SJCRH30 (cell line): ENCODE measurements at places on chromosomes 6 and 20.

- no peak for DNase-seq
Observed at GRCh38 chr20:63082939-63083735, 76.4 kb upstream of the BHLHE23 start.

- DNase-seq, result no peak
Observed at GRCh38 chr6:6764764-6765434, 176.4 kb downstream of the LY86 start.

DNA sequence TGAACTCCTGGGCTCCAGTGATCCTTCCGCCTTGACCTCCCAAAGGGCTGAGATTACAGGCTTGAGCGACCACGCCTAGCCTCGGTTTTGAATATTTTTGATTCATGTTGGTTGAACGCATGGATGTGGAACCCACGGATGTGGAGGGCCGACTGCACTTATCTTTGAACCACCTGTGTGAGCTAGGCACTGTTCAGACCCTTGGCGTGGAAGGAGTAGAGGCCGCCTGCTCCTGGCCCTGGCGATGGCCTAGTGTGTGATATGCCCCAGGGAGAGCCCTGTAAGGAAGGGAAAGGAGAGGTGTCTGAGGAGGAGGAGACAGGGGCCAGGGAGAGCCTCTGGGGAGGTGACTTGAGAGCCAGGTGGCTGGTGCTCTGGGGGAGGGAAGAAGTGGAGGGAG is 64.3 kb downstream of the BCAS4 start:
- DNase-seq, result no peak

DNA sequence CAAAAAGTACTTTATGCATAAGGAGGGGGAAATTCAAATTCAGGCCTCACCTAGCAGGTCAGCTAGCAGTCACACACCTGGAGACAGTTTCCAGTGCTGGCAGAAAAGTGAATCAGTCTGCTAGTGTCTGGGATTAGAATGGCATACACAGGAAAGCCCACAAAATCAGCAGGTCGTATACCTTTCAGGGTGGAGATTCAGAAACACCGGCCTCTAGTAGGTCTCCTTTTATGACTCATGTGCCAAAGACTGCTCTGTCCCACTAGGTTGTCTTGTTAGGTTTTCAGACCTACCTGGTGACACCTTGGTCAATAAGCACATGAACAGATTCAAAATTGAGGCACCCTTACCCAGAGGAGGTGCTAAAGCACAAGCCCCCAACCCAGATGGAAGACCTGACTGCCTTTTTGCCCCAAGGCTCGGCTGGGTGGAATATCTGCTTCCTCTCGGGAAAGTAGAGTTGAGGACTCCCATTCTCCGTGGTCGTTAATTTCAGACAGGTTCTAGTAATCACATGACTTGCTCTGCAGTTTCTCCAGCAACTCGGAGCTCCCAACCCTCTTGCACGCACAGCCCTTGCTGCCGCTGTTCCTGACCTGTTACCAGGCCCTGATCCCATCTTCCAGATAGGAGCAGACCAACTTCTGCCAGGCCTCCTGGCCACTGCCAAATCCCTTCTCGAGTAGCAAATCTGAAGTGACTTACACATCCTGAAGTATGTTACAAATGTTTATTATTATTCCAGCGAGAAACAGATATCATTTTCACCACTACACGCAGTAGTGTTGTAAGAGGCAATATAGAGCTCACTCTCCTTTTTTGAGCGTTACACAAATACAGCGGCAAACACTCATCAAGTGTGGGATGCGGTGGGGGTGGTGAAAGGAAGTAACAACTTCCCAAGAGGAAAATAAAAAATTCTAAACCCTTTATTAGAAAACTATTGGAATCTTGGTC is 46.6 kb downstream of the AGPAT4 start:
- no peak for DNase-seq

- DNase-seq, result peak; percentile 94
Observed at GRCh38 chr6:139764498-139764986, 390.1 kb upstream of the CITED2 start.

- peak; percentile 27 for DNase-seq
Observed at GRCh38 chr20:61744691-61745396, 320.8 kb downstream of the TAF4 start.

DNA sequence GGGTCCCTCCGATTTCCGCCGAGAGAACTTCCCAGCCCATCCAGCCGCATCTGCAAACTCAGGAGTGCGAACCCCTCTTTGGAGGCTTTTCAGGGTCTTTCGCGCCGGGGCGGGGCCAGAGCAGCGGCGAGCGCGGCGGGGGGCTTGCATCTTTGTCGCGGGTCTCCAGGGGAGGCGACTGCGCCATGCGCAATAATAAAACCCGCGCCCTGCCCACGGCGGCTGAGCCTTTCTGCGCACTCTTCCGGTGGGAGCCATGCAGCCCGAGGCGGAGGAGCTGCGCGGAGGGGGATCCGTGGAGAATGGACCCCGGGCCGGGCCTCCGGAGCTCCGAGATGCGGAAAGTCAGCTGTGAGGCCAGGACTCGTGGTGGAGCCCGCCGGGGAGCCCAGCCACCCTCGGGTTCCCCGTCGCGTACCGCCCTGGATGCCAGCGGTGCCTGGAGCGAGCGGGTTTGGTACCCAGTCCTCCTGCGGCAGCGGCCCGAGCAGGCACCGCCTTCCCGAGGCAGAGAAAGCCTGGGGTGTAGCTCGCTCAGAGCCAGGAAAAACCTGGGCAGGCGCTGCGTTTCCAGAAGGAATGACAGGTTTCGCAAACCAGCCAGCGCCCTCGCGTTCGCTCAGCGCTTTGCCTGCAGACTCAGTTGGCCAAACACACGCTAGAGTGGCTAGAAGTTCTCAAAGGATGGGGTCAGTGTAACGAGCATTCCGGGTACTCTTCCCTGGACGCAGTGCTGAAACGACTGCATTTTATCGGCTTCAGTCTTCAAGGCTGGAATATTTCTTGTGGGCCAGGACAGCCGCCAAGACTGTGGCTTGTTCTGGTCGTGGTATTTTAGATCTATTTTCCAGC is 1.2 kb downstream of the AKAP12 start:
- DNase-seq, result peak; percentile 77

- DNase-seq, result peak; percentile 50
Observed at GRCh38 chr6:36962874-36963273, 8.3 kb downstream of the PI16 start.

DNA sequence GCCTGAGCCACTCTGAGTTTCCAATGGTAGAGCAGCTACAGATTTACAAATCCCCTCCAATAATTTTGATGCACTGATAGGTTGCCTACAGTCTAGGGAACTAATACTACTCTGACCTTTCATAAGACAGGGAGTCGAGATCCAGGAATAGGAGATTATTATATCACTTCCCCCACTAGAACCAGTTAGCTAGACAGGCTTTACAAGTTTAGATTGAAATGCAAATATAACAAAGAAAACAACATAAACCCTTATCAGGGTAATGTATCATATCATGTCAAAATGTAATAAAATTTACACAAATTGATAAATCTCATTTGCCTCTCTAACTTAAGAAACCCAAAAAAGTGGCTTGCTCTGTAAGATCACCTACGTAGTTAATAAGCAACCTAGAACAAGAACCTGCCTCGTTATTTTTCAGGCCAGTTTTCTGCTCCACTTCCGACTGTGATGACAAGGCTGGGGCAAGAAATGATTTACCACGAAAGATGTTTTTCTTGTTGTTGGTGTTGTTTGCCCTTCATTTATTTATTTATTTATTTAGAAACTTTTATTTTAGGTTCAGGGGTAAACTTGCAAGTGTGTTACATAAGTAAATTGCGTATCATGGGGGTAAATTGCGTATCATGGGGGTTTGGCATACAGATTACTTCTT is 504.2 kb upstream of the ID4 start:
- DNase-seq, result no peak

DNA sequence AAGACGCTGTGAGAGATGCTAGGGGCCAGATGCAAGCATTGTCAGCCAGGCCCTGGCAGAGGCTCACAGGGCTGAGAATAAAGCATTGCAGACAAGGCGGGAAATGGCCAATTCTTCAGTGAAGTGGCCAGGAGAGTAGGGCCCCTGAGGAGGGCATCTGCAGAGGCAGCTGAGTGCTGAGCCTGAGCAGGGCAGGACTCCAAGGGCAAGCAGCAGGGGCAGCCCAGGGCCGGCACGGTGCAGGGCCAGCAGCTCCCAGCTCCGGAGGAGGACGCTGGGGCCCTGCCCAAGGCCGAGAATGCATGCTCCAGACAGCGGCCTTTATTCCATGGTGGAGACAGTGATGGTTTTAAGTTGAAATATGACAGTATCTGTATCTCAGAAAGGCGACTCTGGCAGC is 305.5 kb downstream of the FOXC1 start:
- DNase-seq, result no peak

GRCh38 chr6:132669690-132670291 is 10.8 kb upstream of the TAAR1 start:
- DNase-seq, result no peak

GRCh38 chr6:169188051-169188470 is 65.6 kb downstream of the THBS2 start:
- no peak for DNase-seq

- DNase-seq, result peak; percentile 83
Observed at GRCh38 chr20:50992733-50993457, 30.0 kb downstream of the KCNG1 start.

- peak; percentile 38 for DNase-seq
Observed at GRCh38 chr20:20712004-20712473, 405 bp downstream of the RALGAPA2 start.

GRCh38 chr6:87244380-87244779 is 78.0 kb upstream of the SMIM8 start:
- no peak for DNase-seq

GRCh38 chr6:157831018-157831369 is 7.9 kb downstream of the SNX9 start:
- DNase-seq, result no peak

DNA sequence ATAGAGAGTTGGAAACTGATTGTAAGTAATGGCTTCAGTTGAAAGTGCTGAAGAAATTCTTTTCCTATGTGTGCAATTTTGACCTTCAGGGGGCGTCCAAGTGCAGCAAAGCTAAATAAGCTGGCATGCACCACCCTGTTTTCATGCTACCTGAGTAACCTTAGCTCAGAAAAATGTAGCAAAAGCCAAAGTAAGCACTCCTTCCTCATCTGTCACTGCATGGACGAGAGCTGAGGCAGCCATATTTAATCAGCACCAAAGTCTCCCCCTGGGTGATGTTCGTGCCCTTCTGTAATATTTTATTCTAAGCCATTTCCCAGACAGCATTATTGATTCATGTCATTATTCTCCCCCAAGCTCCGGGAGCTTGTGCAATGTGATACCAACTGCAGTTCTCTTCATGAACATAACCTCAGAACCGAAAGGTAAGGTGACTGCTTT is 123.1 kb downstream of the RPS12 start:
- peak; percentile 66 for DNase-seq

DNA sequence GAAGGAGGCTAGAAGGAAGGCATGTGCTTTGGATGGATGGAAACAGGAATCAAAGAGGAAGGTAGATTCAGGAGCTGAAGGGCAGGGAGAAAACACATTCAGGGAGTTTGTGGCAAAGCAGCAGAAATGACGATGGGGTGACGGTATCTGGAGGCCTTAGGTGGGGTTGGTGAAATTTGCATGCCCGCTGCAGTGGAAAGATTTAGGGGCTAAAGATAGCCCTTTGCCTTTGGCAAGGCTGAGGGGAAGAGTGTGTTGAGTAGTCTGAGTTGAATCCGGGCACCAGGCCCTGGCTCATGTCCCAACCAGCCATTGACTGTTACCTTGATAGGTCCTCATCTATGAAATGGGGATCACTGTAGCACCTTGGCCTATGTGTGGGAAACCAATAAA is 1.3 kb downstream of the GZF1 start:
- DNase-seq, result no peak

- no peak for DNase-seq
Observed at GRCh38 chr20:13995841-13996240, 525 bp downstream of the MACROD2 start.

- DNase-seq, result no peak
Observed at GRCh38 chr6:139497345-139497961, 123.0 kb upstream of the CITED2 start.

DNA sequence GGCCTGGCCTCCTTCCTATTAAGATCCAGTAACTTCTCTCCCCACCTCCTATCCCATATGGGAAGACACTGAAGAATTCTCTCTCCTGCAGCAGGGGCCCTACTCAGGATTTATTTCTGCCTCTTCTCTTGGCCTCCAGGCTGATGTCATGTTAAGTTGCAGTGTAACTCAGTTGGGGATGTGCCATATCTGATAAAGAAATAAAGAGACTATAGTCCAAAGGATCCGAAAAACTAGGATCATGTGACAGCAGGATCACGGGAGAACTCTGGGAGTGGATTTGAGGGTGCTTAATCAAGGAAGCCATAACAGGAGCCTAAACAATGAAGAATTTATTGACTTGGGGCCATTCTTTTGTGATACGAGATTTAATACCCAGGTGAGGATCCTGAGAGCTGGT is 38.5 kb upstream of the TGM6 start:
- no peak for DNase-seq

GRCh38 chr6:7165890-7166267 is 58.1 kb downstream of the RREB1 start:
- DNase-seq, result peak; percentile 64

- no peak for DNase-seq
Observed at GRCh38 chr6:31558631-31559500, 11.5 kb downstream of the NFKBIL1 start.

GRCh38 chr20:301886-302848 is 4.8 kb downstream of the ZCCHC3 start:
- no peak for DNase-seq

GRCh38 chr6:129874837-129875236 is 13.7 kb upstream of the TMEM244 start:
- DNase-seq, result no peak

DNA sequence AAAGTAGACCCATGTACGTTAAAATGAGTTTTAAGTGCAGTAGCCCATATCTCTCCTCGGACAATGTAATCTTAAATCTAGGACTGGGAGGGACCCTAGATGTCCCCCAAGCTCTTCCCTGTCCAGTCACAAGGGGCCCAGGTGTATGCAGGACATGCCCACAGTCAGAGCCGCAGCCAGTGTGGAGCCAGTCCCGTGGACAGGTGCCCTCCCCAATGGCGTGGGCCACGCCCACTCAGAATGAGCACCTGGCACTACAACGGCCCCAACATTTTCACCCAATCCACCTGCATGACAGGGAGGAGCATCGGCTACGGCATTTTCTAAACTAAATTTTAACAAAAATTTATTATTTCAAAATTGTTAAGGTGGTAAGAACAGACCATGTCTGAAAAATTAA is 53.2 kb downstream of the WDR27 start:
- no peak for DNase-seq

DNA sequence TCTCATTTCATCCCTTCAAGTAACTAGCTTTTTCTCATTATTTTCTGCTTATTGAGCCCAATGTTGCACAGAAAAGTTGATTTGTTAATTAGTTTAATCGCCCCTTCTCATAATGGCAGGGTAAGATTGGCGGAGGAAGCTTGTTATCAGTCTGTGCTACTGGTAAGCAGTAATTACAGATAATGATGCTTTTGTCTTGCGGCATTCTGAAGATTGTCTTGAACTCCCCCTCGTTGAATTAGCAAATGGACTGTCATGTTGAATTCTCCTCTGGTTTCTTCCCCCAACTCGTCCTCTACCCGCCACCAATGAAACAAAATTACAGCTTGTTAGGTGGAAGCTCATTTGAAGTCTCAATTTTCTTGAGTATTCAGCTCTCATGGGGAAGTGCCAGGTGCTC is 39.4 kb downstream of the PRDM13 start:
- DNase-seq, result no peak

- DNase-seq, result no peak
Observed at GRCh38 chr6:41122373-41122772, 31.8 kb downstream of the TREML1 start.
